Right kidney (tissue), 9 donors: ENCODE measurements at places on chromosomes 11 and 22.

DNA sequence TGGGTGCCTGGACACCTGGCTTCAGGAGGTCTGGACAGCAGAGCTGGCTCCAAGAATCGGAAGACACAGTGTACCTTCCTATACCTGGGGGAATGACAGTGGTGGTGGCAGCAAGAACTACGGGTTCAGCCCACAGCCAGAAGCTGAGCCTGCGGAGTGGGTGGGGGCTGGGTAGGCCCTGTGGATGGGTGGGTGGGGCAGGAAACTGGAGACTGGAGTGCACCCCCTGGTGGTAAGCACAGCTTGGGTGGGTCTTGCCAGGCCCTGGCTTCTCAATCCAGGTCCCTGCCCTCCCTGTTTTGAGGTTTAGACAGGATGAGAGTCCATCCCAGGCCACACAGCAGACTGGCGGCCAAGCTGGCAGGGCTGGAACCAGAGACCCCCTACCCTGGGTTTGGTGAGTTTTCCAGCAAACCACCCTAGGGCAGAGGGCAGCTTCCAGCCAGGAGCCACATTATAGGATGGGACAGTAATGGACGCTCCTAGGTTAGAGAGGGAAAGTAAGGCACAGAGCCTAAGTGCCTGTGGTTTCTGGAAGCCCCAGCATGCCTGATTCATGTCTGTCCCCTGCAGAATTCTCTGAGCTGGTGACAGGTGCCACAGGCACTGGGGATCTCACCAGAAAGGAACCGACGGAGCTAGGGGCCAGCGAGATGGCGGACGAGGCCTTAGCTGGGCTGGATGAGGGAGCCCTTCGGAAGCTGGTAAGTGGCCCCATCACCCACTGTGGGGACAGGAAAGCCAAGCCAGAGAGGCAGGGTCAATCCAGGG lies 1.7 kb downstream of the SMTN start:
- DNase-seq = no peak

- no peak for DNase-seq
These were observed 10.4 kb downstream of the OR51B4 start for GRCh38 chr11:5291207-5291838.

DNA sequence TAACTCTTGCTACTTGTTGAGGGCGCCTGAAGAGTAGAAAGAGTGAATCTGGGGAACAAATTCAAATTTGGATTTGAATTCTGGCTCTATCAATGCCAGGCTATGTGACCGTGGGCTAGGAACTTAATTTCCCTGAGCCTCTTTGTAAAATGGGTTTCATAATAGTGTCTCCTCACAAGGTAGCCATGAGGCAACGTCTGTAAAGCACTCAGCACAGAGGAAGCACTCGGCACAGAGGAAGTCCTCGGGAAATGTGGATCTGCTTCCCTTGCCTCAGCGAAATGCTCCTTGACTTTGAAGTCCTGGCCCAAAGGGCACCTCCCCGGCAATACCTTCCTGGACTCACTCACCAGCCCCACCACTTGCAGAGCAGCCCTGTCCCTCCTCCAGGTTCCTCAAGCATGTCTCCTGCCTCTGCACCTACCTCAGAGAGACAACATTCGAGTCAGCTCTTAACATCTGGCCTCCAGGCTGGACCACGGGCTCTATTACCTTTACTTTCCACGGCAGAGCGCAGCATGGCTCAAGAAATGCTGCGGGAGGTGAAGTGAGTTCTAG lies 17.7 kb downstream of the CD6 start:
- no peak for DNase-seq

DNA sequence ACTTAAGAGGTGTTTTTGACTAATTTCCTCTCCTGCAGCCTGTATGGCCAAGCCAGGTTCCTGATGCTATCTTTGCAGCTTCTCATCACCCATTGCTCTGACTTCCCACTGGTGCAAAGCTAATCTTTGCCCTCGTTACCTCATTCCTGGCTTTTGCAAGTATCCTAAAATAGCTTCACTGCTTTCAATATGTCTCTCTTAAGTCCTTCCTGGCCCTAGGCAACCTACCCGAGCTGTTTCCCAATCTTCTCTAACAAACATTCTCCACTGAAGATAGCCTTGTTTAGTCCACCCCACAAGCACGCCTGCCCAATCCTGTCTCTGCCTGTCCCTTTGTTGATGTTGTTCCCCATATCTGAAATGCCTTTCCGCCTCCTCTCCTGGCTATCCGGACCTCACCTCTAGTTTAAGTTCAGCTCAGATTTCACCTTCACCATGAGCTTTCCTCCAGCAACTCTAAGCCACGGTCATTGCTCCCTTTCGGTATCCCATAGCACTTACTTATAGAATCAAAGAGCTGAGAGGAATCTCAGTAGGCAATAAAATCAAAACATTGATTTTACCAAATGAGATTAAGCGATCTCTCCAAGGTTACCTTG lies 30.1 kb upstream of the CECR2 start:
- DNase-seq = no peak

- DNase-seq = no peak
These were observed 7.4 kb downstream of the BATF2 start for GRCh38 chr11:64989416-64989815.

DNA sequence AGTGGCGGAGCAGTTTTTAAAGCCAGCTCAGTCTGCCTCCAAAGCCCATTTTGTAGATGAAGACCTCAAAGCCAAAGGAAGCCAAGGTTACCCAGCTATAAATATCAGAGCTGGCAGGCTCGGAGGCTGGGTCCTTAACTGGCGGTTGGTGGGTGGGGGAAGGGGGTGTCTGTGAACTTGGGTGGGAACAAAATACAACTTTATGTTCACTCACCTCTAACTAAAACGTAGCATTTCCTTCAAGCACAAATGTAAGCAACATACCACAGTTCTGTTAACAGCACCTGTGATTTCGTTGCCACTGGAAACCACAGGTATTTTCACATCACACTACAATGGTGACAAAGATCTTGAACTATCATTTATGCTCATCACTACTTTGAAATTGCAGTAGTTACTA lies 99.7 kb upstream of the SYT13 start:
- DNase-seq = no peak
